Nucleus accumbens (tissue), 56 donors: ENCODE measurements at places on chromosomes 2 and 18.

DNA sequence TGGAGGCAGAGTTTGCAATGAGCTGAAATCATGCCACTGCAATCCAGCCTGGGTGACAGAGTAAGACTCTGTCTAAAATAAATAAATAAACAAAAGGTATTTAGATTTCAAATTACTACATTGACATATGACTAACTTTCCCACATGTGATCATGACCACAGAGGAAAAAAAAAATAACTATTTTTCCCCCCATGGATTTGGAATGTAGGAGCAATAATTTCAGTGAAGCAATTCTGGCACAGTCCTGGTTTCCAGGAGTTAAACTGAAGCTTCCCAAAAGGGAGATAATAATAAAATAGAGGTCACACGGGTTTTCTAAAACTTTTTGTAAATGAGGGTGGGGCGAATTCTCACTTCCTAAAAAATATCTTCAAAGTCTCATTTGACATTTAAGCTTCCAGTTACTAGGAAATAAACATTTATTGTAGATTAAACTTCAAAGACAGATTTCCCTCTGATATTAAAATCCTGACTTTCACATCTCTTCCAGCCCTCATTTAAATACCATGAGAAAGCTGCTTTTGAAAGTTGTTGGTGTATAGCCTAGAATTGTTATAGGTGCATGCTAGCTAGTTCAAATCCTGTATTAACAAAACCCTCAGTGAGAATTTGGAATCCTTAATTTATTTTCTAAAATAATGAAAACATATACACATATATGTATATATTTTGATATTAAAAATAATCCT is 20.7 kb downstream of the SLC19A3 start:
- no peak for DNase-seq

DNA sequence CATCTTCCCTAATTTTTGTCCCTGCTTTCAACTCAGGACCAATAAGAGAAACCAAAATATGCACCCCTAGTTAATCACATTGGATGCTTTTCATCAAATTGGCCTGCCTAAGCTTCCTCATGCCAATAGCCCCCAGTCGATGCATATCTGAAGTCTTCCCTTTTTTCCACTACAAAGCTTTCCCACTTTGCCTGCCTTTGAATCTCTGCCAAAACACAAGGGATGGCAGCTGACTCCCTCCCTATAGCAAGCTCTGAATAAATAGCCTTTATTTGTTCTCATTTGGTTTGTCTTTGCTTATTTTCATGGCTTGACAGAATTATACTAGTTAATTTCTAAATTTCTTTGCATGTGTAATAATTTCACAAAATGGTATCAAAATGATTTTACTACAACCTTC is 621.2 kb downstream of the MBD2 start:
- no peak for DNase-seq

DNA sequence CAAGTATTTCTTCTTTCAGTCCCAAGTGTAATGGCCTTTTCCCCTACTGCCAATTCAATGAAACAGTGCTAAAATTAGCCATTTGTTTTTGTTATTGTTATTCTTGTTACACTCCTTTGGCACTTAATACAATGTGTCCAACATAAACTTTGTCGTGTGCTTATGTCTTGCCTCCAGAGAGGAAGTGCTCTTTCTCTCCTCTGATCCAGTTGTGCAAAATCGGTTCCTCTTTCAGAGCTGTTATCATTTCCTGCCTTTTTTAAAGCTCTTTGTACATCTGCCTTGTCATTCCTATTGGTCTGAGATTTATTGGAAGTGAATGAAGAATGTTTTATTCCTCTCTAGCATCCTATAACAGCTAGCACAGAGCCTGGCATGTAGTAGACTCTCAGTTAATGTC is 623.2 kb upstream of the ID2 start:
- DNase-seq, result no peak

GRCh38 chr2:240822280-240822847 is 2.3 kb upstream of the KIF1A start:
- no peak for DNase-seq

DNA sequence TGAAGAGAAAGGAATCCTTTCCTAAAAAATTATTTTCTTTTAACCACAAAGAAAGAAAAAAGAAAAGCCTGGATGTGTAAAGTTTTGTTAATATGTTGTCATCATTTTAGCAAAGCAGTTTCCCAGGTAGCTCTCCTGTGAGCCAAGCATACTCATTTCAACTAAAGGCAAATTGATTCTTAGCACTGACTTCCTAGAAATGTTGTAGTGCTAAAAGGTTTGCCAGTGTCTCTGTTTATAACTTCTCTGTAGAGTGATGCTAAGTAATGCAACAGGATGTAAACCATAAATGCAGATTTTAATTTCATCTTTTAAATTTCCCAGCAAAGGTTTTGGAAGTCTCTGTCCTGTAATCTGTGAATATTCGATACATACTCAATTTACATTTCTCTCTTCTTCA is 10.2 kb downstream of the GATA6 start:
- DNase-seq, result no peak

DNA sequence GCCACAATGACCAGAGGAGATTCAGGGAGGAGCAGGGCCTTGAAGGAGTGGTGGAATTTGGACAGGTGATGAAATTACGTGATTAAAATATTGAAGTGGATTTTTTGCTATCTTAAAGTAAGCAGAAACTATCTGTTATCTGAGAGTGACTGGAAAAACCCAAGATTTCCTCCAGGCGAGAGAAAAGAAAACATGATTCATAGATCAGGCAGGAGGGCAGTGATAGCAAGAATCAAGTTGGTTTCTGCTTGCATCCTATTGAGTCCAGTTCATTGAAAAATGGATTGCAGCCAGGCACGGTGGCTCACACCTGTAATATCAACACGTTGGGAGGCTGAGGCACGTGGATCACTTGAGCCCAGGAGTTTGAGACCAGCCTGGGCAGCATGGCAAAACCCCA is 127.8 kb downstream of the NXPH2 start:
- no peak for DNase-seq

GRCh38 chr18:59823596-59824195 is 76.1 kb upstream of the PMAIP1 start:
- DNase-seq, result peak; percentile 47

DNA sequence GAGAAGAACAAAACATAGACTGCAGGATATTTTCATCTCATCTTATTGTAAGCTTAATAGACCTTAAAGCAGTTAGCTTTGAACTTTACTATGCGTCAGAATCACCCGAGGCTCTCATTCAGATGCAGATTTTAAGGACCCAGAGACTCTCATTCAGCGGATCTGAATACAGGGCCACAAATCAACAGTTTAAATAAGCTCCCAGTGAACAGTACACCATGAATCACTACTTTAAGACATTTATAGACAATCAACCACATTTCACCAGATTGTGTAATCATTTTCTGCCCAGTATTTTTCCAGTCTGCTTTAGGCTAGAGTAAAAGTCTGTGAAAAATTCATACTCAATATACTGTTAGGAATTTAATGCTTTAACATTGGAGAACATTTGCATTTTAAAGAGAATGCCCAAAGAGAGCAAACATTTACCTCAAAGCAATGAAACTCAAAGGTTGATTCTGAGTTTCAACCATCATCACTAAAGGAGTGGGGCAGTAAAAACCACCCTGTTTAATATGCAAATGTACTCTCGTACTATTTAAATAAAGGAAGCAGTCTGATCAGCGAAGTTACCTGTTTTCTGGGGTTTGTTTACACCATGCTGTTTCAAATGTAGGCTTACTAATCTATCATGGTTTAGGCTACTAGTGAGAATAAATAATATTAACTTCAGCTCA is 11.0 kb upstream of the ALPK2 start:
- DNase-seq, result no peak

GRCh38 chr2:161273038-161273760 is 35.0 kb upstream of the PSMD14 start:
- DNase-seq, result no peak

- no peak for DNase-seq
Observed at GRCh38 chr2:96498021-96498431, 7.1 kb downstream of the NEURL3 start.
